Activated CD4-positive, CD25-positive, alpha-beta regulatory T cell (primary cell): ENCODE measurements at places on chromosomes 5 and 9.

GRCh38 chr5:80959138-80959537 lies 1.0 kb upstream of the RASGRF2 start:
- DNase-seq: no peak

DNA sequence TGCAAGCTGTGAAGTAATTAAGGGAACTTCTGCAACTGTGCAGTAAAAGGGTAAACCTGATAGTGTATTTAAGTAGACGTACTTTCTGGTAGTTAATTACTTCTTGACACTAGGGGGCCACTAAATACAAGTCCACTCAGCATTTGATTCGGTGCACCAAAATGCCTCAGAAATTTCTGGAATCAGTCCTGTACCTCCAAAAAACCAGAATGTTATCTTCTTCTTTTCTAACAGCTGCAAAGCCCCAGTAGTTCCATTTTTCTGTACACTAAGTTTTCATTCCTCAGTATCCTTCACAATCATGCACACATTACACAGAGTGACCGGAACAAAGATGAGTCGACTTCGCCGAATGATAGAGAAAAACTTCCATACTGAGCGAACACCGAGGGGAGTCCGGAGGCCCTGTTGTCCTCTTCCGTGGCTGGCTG lies 484 bp downstream of the GFM2 start:
- no peak for DNase-seq

GRCh38 chr5:7565559-7565958 lies 169.6 kb downstream of the ADCY2 start:
- no peak for DNase-seq

GRCh38 chr5:6118691-6119090 lies 259.7 kb downstream of the MED10 start:
- DNase-seq: no peak

GRCh38 chr9:127846443-127847177 lies 7.8 kb downstream of the ENG start:
- DNase-seq: no peak
